ENCODE measurements at places on chromosomes 16 and 17.
A peak's percentile ranks its signal among the peaks of the same experiment; 100 is the strongest.

DNA sequence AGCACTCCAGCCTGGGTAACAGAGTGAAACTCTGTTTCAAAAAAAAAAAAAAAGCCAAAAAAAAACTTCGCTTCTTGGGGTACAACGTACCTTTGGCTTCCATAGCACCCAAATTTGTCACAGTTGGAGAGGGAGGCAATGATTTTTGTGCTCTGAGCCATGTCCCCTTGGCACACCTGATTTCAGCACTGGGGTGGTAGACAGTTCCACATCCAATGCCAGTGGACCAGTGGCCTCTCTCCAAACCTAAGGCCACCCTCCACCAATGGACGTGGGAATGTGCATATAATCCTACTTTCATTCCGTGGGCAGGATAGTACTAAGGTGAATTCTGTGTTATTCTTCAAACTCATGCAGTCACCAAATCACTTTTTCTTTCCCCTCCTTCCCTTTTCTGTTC lies 47.5 kb downstream of the SALL1 start:
- DNase-seq = no peak

DNA sequence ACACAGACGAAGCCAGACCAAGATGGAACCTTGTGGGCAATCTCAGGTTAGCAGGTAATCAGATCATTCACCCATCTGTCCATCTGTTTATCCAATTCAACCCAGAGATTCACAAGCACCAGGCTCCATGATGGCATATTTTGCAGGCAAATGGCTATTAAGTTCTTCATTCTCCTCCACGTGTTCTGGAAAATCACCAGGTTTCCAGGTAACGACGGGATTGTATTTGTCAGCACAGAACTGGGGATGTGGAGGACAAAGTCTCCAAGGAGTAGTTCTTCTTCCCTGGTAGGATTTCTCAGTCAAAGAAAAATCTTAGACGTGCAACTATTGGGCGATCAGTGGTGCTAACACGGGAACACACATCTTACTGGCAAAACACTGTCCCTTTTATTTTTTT lies 368.8 kb downstream of the SLC39A11 start:
- no peak for DNase-seq

DNA sequence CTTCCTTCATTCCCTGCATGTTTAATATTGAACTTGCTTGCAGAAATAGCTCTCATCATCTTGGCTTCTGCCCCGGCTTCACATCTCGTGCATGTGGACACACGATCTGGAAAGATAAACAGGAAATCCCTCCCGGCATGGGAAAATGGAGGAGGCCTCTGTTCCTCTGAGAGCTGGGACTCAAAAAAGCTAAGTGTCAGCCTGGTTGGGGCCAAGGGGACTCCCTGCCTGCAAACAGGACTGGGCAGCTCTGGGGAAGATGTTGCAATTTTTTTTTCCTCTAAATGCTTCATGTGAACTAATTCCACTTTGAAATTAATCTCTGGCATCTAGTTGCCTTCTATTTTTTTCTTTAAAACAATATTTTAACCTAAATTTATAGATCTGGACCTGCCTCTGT lies 24.8 kb downstream of the ITPRIPL2 start:
- DNase-seq = no peak

DNA sequence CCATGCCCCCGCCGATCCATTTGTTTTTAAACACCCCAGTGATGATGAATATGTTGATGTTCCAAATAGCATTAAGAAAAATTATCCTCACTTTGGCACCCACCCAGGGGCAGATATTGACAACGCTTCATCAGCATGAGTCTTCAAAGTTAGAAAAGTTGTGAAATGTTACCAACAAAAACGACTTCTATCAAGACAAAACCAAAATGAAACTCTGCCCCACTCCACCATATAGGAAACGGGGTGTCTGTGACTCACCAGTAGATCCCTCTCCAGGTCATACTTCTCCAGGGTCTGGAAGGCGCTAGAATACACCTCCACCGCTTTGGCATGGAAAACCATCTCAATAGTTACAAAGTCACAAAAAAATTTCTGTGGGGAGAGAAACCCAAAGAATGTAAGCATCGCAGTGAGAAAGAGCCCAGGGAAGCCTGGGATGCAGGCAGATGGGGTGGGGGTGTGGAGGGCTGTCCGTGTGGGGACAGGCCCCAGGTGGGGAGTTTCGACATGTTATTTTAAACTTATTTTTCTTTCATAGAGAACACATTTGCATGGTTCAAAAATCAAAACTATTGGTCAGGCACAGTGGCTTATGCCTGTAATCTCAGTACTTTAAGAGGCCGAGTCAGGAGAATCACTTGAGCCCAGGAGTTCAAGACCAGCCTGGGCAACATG lies 10.2 kb downstream of the CIBAR2 start:
- no peak for DNase-seq

GRCh38 chr17:21495281-21495680 lies 119.1 kb downstream of the KCNJ12 start:
- no peak for DNase-seq

DNA sequence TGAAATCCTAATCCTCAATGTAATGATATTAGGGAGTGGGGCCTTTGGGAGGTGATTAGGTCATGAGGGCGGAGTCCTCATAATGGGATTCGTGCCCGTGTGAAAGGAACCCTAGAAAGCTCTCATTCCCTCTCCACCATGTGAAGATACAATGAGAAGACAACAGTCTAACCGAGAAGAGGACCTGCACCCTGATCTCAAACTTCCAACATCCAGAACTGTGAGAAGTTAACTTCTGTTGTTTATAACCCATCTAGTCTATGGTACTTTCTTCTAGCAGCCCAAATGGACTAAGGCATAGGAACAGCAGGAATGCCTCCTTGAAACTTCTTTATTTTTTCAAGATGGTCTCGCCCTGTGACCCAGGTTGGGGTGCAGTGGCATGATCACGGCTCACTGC lies 24.7 kb downstream of the WSB1 start:
- DNase-seq = no peak

GRCh38 chr16:67966549-67967182 lies 1.8 kb downstream of the SLC12A4 start:
- DNase-seq = no peak

GRCh38 chr17:8606401-8606800 lies 24.1 kb downstream of the MYH10 start:
- no peak for DNase-seq

DNA sequence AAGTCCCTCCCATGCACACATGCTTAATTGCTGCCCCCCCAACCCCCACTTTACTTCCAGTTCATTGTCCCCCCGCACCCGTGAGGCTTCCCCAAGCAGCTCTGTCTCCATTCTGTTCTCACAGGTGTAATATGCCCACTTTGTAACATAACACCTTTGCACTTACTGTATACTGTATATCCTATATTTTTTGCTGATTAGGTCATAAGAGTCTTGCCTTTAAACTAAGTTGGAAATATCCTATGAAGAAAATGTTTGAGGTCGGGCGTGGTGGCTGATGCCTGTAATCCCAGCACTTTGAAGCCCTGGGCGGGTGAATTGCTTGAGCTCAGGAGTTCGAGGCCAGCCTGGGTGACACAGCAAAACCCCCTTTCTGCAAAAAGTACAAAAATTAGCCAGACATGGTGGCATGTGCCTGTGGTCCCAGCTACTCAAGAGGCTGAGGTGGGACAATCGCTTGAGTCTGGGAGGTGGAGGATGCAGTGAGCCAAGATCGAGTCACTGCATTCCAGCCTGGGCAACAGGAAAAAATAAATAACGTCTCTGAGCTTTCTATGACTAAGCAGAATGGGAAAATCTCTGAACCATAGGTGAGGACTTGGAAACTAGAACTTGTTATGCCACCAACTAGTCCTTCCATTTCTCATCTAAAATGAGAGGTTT lies 76.1 kb downstream of the TNRC6C start:
- no peak for DNase-seq

DNA sequence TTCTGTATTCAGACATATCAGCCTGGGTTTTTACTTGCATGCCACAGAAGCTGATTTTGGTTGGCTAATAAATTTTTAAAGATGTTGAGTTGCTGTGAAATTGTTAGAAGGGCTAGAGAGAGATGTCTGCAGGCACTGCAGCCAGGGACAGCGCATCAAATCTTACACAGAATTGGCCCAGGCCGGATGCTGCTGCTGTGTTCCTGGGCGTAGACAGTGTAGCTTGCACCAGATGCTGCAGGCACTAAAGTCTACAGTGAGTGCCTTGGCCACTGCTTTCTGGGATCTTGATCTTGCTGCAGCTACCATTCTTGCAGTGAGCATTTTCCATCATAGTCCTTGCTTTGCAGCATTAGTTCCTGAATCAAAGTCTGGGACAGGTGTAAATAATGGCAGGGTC lies 169.9 kb downstream of the SPECC1 start:
- no peak for DNase-seq

DNA sequence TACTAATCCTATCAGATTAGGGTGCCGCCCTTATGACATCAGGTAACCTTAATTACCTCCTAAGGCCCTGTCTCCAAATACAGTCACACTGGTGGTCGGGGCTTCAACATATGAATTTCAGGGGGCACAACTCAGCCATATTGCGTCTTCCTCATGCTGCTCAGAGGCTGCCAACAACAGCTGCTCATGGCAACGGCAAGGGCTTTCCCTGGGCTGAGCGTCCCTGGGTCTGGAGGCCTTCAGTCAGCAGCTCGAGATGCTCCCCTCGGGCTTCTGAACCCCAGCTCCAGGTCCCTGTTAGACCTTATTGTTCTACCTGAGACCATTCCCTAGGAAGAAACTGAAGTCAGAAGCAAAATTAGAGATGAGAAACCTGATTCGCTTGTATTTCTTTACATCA lies 157.2 kb downstream of the TMEM132E start:
- no peak for DNase-seq

DNA sequence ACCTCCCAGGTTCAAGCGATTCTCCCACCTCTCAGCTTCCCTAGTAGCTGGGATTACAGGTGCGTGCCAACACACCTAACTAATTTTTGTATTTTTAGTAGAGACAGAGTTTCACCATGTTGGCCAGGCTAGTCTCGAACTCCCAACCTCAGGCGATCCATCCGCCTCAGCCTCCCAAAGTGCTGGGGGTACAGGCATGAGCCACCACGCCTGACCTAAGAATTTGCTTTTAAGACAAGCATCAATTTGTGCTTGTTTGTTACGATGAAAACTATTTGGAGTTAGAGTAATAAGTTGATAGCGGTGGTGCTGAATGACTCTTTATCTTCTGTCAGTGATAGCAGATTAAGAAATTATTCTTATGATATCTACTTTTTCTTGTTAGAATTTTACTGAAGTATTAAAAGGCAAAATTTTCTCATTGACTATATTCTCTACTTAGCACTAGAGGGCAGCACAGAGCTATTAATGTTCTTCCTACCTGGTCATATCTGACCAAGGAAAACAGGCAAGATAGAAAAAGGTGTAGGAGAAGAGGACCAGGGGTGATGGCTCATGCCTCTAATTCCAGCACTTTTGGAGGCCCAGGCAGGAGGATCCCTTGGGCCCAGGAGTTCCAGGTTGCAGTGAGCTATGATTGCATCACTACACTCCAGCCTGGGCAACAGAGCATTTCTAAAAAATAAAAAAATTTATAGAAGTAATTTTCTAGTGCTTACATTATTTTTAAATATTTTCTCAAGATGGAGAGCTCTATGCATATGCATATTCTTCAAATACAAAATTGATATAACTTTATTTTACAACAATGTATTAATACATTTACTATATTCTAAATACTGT lies 24.5 kb downstream of the STXBP4 start:
- DNase-seq = no peak

DNA sequence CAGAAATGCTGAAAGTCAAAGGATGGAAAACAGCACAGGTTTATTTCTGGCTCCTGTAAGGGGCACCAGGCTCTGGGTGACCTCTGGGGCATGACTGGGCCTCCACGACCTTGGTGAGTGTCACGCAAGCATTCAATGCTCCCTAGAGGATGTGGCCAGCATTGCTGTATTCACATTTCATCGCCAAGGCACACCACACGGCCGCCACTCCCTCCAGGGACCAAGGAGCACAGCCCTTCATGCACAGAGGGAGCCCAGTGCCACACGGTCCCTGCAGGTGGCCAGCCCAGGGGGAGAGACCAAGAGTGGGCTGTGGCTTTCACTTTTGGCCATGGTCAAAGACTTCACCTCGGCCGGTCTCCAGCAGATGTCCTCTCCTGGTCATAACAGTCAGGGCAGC lies 137.4 kb upstream of the TNRC6C start:
- DNase-seq = no peak

DNA sequence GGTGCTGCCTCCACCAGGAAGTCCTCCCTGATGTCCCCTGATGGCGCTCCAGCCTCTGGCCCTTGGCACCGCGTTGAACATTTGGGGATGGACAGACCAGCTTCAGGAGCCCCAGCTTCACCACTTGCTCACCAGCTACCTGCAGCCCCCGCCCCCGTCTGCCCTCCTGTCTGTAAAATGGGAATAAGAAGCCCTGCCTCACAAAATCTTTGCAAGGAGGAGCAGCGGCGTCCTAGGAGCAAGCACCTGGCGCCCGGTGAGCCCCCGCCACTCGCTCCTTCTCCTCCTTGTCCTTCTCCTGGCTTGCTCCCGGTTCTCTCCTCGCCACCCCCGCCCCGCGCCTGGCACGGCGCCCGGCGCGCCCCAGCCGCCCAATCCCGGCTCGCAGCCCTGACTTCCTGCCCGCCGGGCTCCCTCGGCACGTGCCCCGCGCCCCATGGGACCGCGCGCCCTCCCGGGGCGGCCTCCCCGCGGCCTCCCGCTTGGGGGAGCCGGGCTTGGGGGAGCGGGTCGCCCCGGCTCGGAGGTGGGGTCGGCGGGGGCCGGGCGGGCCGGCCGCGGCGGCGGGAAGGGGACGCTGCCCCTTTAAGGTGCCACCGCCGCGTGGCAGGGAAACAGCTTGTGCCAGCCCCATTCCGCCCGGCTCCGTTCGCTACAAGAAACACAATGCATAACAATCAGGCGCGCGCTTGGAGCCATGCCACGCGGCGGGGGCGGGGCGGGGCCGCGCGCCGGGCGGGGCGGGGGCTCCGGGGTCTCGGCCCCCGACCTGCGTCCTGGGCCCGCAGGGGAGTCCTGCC lies 9.1 kb upstream of the PPP1R1B start:
- DNase-seq = peak; percentile 47

DNA sequence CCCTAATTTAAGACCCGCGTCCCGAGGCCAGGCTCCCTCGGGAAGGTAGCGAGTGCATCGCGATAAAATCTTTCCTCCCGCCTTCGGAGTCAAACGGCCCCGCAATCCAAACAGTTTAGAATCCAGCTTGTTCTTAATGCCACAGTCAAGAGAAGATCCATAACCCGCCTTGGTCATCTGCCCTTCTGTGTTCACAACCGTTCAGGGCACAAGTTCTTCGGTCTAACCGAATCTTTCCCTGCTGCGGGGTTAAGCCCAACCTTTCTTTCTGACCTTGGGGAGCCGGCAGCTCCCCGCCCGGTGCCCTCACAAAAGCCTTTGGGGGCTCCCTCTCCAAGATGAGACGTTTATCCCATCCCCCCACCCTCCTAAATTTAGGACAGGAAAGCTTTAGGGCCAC lies 30.3 kb downstream of the CPSF4L start:
- DNase-seq = no peak

- no peak for DNase-seq
Observed at GRCh38 chr17:21253646-21254441, 634 bp upstream of the NATD1 start.

DNA sequence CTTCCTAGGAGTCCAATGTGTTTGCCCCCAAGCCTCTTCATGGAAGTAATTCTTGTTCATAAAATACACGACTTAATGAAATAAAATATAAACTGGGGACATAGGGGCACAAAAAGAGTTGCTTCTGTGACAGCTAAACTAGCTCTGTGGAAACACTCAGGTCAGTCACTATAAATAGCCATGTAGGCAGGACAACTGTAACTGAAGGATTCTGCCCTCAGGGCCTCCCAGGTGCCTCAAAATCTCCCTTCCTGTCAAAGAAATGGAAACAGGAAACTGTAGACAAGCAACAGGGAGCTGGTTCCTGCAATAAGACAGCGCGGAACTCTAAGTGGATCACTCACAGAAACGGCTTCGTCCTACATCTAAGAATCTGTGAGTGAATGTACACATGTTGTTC lies 178.1 kb upstream of the ZFHX3 start:
- no peak for DNase-seq

- no peak for DNase-seq
Observed at GRCh38 chr16:10664720-10665126, 30.0 kb downstream of the TEKT5 start.

Measured in CD4-positive, alpha-beta T cell treated with Interleukin-1 beta for 1 hour (primary cell).